Renal cortical epithelial cell (primary cell): ENCODE measurements at places on chromosomes 2 and 18. TPM values are rescaled to one million over a fixed set of nuclear protein-coding genes. Genes with fewer than 3 reads are reported as not detected.

The KCNE4 gene
- 0.05 and 0.52 TPM in 2 replicates for total RNA-seq

The OTOS gene
- not detected in 2 replicates for total RNA-seq

The CNGA3 gene
- total RNA-seq = not detected in 2 replicates

The B4GALT6 gene
- total RNA-seq = 6.4 and 6.9 TPM in 2 replicates

The AMER3 gene
- not detected in 2 replicates for total RNA-seq

The IMPA2 gene
- total RNA-seq = 32.1 and 123 TPM in 2 replicates

The DNAH7 gene
- 1.0 and 7.9 TPM in 2 replicates for total RNA-seq

The FSHR gene
- 0.05 TPM in 1 of 2 replicates, not detected in the other for total RNA-seq

The MAP3K19 gene
- not detected in 2 replicates for total RNA-seq

The CCDC74A gene
- total RNA-seq = 1.6 and 9.1 TPM in 2 replicates

The GALNT3 gene
- 6.8 and 60.3 TPM in 2 replicates for total RNA-seq

The TUBB8B gene
- total RNA-seq = not detected in 2 replicates

GRCh38 chr2:228367356-228367755, 185.9 kb upstream of the SPHKAP start:
- no peak for DNase-seq

- DNase-seq = no peak
Measured at GRCh38 chr18:53360501-53361443, 863.7 kb downstream of the MBD2 start.

- peak; percentile 21 for DNase-seq
Measured at GRCh38 chr2:62334440-62335058, 138.6 kb downstream of the B3GNT2 start.

GRCh38 chr2:52000151-52000855, 968.4 kb upstream of the NRXN1 start:
- DNase-seq = no peak

DNA sequence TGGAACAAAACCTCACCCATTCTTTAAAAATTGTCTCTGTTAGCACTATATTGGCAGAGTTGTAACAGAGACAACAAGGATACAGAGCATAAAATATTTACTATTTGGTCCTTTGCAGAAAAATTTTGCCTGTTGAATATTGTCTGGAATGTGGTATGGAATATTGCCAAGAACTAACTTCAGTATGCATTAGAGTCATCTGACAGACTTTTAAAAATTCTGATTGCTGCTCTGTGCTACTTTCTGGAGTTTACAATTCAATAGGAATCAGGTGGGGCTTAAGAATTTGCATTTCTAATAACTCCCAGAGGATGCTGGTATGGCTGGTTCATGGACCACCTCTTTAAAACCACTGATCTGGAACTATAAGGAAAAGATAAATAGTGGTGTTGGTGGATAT, 32.8 kb upstream of the NYAP2 start:
- no peak for DNase-seq

GRCh38 chr18:46313521-46313920, 209.3 kb downstream of the HAUS1 start:
- no peak for DNase-seq

- no peak for DNase-seq
Measured at GRCh38 chr18:2903006-2903405, 56.2 kb downstream of the EMILIN2 start.

DNA sequence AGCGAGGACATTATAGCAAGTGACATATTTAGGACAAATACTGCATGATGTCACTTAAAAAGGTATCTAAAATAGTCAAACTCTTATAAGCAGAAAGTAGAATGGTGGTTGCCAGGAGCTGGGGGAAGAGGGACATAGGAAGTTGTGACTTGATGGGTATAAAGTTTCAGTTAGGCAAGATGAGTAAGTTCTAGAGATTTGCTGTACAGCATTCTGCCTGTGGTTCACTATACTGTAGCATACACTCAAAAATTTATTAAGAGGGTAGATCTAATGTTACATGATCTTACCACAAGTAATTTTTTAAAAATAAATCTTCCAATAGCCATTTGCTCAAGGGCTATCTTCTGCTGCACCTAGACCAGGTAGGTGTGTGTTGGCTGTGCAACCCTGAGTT, 78.1 kb upstream of the NPAS2 start:
- no peak for DNase-seq

GRCh38 chr18:60784161-60784560, 411.6 kb upstream of the MC4R start:
- DNase-seq = no peak

- no peak for DNase-seq
Measured at GRCh38 chr2:130910931-130911330, 74.2 kb downstream of the ARHGEF4 start.

DNA sequence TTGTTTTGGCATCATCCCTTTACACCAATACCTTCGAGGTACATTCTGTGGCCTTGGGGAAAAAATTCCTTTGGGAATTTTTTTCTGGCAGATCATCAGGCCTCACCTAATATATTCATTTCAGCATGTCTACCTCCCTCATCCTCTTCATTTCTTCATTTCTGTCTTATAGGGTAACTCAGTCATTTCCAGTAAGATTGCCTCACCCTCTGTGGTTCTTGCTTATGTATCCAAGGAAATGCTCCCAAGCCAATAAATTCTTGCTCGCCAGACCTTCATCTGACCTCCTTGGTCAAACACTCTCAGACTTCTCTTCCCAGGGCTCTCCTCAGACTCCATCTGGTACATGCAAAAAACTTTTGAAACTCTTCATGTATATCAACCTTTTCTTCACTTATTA, 265.6 kb downstream of the TMX3 start:
- DNase-seq = peak; percentile 86

GRCh38 chr2:129904532-129905446, 74.7 kb upstream of the RAB6C start:
- no peak for DNase-seq

DNA sequence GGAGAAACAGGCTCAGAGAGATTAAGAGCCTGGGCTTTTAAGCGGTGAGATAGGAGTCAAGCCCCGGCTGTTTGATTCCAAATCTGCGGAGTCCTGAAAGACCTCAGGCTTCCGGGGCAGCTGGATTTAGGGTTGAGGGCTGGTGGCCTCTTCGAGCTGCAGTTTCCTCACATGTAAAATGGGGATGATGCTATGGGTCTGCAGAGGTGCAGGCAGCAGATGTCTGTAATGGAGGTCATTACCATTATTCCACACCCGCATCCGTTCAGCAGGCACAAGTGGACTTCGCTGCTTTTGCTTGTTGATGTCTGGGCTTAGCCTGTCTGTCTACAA, 175.6 kb upstream of the HS6ST1 start:
- DNase-seq = no peak

GRCh38 chr2:186780701-186781316, 68.2 kb downstream of the ZSWIM2 start:
- DNase-seq = peak; percentile 45

DNA sequence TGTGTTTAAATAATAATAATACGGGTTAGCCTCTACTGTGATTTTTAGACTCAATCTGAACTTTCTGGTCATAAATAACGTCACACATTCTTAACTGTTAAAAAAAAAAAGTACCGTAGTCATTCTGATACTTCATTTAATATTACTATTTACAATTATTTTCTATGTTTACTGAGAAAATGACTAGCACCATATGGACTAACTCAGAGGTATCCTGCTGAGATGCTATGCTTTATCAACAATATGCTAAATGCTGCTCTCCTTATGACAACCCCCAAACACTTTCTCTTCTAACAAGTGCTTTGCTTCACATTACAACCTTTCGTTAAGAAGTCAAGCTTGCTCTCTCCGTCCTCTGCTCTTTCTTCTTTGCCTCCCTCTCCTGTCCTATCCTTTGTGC, 182.1 kb downstream of the AFF3 start:
- DNase-seq = no peak

DNA sequence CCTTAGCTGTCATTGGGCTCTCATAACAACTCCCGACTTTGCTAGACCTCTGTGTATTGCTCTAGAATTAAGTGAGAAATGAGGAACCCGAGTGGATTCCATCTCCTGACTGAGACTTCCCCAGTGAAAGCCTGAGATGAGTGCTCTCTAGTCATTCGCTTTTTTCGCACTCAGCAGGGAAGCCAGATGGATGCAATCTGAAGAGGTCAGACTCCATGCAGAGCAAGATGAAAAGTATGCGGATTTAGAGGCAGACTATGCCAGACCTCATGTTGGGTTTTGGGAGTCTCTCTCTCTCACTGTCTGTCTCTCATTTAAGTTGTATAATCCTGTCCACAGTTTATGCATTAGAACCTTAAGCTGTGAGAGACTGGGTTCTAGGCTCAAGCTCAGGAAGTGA, 88.6 kb downstream of the SLC5A7 start:
- DNase-seq = no peak

GRCh38 chr2:118747637-118748036, 99.8 kb downstream of the EN1 start:
- DNase-seq = no peak

DNA sequence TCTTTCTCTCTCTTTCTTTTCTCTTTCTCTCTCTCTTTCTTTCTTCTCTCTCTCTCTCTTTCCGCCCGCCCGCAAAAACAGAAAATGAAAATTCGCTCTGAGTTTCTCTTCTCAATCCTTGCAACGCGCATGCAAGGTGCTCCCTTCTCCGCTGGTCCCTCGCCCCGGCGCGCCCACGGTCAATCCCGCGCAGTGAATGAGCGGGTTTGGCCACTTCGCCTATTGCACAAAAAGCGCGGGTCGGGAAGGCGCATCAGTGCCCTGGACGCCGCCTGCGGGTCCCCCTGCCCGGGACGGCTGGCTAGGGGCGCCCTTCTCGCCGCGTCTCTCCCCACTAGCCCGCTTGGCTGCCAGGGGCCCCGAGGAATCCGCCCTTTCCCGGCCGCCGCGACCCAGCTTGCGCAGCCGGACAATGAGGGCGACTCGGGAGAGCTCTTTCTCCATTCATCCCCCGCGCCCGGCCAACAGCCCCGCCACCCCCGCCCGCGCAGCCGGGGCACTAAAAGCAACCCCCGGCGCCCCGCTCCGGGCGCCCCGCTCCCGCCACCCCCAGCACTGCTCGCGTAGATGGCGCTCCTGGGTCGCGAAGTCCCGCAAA, 706 bp downstream of the LAMA1 start:
- DNase-seq = no peak

- peak; percentile 28 for DNase-seq
Measured at GRCh38 chr2:175187378-175187777, 5.9 kb upstream of the ATP5MC3 start.

DNA sequence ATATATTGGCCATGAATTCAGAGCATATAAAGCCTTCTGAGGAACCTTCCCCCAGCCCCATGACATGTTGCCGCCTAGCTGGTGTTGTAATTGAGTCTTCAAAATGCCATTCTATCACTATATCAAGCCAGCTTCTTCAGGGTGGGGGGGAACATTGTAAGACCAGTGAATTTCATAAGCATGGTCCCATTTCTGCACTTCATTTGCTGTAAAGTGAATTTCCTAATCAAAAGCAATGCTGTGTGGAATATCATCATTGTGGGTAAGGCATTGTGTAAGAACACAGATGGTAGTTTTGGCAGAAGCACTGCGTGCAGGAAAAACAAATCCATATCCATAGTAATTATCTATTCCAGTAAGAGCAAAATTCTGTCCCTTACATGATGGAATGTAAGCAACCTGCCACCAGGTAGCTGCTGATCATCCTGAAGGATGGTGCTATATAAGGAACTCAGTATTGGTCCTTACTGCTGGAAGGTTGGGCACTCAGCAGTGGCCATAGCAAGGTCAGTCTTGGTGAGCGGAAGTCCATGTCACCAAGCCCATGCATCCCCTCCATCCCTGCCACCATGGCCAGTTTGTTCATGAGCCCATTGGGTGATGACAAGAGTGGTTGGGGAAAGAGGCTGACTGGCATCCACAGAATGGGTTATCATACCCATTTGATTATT, 159.4 kb downstream of the COPS8 start:
- DNase-seq = no peak

- peak; percentile 45 for DNase-seq
Measured at GRCh38 chr18:58438161-58438957, 190.5 kb downstream of the ALPK2 start.

DNA sequence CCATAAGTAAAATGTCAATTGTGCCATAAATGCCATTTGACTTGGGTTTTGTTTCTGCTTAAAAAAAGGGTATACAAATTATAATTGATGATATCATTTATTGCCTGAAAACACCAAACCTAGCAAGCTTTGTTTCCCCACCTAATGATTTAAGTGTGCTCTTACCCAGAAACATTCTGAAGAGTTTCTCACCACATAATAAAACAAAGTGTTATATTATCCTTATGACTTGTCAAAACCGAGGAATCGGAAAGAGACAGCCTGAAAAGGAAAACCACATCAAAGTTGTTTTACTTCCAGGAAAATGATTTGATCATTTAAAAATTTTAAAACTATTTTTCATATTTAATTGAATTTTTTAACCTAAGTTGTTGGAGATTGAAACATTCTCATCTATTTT, 170.5 kb upstream of the SLC39A10 start:
- DNase-seq = no peak
